Activated T-helper 1 cell treated with Interleukin-2 at 50 U/mL for 16 hours (primary cell): ENCODE measurements at places on chromosomes 5 and 9.

GRCh38 chr5:132203916-132204315, 23.7 kb downstream of the P4HA2 start:
- DNase-seq: no peak

DNA sequence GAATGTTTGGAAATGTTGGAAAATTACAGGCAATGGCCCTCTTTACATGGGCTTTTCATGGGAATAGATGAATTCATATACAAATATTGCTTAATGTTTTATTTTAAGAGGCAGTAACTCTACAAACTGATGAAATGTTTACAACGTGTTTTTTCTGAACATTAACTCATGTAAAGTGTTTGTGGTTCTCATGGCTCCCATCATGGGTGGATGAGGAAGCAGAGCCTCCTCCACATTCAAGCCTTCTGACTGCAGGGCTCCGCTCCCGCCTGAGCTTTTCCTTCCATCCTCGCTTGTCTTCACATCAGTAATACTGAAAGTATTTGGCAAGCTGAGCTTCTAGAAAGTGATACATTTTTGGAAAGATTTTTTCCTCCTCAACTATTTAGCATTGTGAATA, 204.2 kb downstream of the ARHGAP26 start:
- no peak for DNase-seq

- DNase-seq: no peak
Measured at GRCh38 chr5:76372323-76373054, 30.6 kb upstream of the IQGAP2 start.

DNA sequence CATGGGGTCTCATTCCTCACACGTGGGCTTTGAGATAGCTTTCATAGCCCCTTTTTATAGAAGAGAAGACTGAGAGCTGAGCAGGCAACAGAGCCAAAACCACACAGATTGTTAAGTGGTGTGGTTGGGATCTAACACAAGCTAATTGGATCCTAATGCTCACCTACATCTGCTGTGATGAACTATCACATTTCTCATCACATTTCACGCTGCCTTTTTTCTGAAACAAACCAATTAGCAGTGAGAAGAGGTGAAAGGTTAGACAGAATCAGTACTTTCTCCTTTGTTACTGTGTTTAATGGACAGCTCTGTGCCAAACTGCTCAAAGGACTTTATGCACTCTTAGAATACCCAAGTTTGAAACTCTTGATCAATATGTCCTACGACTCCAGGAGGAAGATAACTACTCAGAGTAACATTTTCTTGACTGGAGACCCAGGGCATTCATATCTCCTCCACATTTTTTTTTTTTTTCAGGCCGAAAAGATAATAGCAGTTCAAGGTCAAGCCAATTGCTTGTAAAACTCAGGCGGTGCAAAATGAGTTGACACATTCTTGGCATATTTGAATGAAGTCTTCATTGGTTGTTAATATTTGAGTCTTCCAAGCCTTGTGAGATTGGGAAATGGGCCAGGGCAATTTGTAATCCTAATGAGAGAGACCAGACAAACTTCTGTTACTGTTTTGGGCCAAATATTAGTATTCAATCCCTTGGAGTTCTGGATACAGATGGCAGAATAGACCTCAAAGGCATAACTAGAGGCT, 138.4 kb downstream of the KCTD16 start:
- DNase-seq: no peak

DNA sequence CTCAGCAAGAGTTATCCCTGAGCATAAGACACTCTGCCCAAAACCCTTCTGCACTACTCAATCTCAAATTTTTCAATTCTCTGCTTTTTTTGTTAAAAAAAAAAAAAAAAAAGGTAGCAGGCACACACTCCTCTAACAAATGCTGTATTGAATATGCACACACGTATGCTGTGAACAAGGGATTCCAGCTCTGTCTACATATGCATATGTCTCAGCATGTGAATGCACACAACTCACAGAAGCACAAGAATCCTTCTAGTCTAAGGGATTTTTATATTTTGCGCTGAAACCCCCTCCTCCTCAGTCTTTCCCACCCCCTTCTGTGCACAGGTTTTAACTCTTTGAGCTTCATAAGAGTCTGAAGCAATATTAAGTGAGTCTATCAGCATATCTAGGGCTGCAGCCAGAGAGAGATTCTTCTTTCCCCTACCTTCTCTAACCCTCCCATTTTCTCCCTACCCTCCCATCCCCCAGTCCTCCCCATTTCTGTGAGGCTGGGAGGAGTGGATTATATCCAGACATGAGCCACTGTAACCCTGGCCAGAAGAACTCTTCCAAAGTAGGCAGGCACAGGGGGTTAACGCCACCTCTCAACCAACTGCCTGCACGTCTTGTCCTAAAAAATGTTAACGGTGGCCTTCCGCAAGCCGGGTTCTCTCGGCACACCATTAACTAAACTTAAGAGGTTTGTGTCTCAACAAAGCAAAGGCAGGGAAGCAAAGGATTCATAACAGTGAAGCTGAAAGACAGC, 1.0 kb downstream of the GABRB2 start:
- no peak for DNase-seq

DNA sequence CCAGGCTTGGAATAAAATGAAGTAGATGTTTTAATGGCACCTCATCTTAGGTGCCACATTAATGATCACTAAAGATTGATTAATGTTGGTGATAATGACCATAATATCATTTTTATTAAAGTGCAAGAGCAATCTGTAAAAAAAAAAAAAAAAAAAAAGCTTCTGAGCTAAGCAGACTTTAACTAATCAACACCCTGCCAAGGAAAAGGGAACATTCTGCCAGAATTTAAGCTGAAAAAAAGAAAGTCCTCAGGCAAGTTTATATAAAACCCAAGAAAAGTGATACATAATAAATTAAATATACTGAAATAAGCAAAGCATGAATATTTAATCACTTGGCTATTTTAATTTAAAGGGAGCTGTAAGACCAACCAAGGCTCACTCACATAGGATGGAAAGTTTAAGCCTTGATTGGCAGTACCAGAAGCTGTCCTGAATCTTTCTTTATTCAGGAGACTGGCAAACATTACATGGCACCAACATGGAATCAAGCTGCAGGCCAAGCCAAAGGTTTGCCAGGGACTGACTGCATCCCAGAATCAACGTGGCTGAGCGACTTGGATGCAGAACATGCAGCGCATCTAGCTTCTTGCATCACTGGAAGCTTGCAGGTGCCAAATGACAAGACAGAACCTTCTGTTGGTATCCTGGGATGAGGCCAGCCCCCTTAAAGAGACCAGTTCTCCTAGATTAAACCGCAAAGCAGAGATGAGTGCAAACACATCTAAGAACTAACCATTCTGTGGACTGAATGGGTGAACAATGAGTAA, 413.6 kb downstream of the ENC1 start:
- DNase-seq: no peak

GRCh38 chr5:140153905-140154304, 21.1 kb upstream of the CYSTM1 start:
- no peak for DNase-seq

GRCh38 chr5:61675015-61675692, 343.1 kb downstream of the ZSWIM6 start:
- DNase-seq: no peak

- DNase-seq: no peak
Measured at GRCh38 chr5:960551-960950, 48.1 kb upstream of the NKD2 start.

- DNase-seq: no peak
Measured at GRCh38 chr5:127355337-127355736, 64.7 kb downstream of the MEGF10 start.

DNA sequence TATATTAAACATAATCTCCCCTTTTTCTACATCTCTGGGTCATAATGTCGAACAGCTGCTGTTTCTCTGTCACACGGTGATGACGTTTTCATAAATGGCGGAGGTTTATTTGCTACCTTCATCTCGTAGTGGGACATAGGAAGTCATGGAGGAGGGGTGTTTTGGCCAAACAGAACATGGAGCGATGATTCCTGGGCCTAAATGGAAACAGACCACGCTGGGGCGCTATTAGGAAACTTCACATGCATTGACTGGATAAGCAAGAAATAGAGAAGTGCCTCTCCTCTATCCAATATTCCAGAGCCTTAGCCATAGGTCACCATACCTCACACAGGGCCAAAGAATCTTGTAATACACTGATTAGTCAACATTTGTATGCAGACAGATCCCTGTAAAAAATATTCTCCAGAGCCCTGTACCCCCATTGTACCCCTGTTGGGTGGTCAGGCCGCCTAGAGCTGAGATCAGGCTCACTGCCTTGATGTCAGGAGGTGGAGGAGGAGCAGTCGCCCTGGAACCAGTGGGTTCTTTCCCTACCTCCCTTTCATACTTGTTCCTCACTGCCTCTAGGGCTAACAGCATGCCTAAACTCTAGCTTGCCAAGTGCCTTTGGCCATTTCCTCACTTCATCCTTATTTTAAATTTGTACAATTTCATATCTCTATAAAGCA, 77.8 kb upstream of the SPIN1 start:
- no peak for DNase-seq

DNA sequence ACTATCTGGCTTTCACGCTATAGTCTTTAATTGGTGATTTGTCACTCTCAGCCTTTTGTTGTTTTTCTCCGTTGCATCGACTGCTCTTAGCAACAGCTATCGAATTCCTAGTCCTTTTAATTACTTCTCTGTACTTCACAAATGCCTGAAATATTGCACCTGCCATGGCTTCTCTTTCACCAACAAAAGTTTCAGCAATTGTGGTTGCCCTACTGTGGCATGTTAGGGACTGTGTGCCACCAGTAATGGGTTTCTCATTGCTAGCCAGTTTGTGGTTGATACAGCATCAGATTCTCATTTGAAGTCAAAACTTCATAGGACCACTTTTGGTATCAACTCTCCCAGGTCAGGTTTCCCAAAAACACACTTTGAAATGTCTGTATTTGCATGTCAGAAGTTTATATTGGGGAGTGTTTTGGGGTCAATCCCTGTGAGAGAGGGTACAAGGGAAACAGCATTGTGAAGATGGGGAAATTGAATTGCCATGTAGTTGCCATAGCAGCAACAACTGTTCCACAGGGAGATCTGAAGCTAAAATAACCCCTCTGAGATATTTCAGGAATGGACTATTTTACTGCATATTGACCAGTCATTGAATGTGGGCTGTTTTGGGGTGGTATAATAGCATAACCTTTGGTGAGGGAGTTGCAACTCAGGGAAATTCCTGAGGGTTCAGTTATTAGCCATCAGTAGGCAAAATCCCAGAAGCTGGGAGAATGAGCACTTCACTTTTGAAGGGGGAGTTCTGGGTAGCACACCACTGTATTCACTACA, 99.2 kb downstream of the WDR70 start:
- DNase-seq: no peak

- DNase-seq: no peak
Measured at GRCh38 chr9:134509817-134510216, 131.8 kb upstream of the COL5A1 start.

DNA sequence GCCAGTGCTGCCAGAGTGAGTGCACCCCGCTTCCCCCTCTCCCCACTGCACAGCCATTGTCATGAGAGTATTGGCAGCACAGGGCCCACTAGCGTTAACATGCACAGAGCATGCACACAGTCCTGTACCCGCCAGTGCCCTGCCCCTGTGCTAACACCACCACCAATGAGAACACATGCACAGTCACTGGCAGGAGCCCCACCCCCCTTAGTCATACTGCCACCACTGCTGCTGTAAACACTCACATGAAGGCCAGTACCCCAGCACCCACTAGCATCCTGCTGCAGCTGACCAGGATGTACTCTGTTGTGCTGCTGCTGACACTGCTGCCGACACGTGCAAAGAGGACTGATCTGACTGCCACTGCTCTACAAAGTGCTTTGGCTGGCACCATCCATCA, 19.5 kb upstream of the RANBP6 start:
- DNase-seq: no peak

GRCh38 chr5:13227513-13227912, 717.0 kb downstream of the DNAH5 start:
- no peak for DNase-seq

- no peak for DNase-seq
Measured at GRCh38 chr5:179303451-179304200, 41.6 kb downstream of the ADAMTS2 start.

GRCh38 chr5:141598391-141599345, 20.1 kb downstream of the DIAPH1 start:
- DNase-seq: no peak

- DNase-seq: no peak
Measured at GRCh38 chr9:110768886-110769285, 100.3 kb downstream of the MUSK start.

GRCh38 chr9:105510024-105510423, 47.9 kb upstream of the FKTN start:
- no peak for DNase-seq

DNA sequence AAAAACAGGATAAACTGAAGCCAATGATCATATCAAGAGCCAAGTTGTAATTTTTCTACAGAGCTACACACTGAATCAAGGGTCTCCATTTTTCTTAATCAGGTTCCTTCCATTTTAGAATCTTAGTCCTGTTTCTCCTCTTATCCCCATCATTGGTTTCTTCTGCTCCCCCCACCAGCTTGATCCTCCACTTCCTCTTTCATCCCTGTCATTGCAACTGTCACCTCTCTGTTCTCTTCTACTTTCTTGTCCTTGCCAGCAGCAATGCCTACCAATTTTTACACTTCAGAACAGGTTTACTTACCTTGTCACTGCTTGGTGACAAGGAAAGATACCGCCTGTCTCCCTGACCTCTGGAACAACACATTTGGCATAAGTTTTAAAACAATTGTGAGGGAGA, 97.3 kb downstream of the CFAP90 start:
- DNase-seq: no peak

DNA sequence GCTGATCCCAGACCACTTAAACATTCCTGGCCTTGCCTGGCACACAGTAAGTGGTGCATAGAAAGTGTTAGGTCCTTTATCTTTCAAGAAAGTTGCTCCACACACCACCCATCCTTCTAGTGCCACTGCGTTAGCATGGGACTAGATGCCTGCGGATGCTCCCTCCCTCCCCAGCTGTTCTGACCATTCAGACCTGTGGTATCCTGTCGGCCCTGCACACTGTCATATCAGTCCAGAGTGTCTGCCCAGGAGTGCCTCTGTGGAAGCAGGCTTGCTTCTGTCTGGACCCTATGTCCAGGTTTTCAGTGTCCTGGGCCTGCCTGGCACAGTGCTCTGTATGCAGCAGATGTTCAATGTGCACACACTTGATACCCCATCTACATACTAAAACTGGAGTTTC, 38.3 kb upstream of the SMU1 start:
- DNase-seq: no peak

DNA sequence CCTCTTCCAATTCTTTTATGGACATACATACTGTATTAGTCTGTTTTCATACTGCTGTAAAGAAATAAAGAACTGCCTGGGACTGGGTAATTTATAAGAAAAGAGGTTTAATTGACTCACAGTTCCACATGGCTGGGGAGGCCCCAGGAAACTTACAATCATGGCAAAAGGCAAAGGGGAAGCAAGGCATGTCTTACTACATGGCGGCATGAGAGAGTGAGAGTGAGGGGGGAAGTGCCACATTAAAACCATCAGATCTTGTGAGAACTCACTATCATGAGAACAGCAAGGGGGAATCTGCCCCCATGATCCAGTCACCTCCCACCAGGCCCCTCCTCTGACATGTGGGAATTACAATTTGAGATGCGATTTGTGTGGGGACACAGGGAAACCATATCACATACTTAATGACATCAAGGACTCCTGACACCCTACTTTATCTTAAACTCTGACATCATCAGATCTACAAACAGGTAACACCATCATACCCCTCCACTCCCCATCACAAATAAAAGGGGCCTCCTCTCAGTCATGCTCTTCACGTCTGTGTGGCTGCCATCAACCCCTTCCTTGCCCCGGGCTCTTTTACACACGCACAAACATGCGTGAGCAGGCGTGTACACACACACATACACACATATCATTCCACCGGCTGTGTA, 9.7 kb downstream of the ANKRD33B start:
- no peak for DNase-seq
